NCI-H1694 treated with DMSO at 0.1 percent for 48 hours (cell line): ENCODE measurements at places on chromosomes 1 and 21.

DNA sequence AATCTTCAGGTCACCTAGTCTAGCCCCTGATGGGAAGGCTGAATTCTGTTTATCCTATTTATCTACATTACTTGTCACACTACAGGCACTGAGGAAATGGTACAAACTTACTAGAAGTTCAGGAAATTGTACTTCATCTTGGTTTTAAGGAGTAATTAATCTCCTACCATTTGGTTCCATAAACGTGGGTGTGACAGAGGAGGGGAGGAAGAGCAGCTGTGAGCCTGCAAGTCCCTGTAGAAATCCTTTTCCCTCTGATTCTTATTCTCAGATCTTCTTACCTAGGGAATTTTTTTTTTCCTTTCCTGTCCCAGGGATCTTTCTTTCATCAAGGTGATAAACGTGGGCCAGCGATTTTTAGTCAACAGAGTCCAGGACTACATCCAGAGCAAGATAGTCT lies 14.1 kb downstream of the PFKFB2 start:
- no peak for DNase-seq

DNA sequence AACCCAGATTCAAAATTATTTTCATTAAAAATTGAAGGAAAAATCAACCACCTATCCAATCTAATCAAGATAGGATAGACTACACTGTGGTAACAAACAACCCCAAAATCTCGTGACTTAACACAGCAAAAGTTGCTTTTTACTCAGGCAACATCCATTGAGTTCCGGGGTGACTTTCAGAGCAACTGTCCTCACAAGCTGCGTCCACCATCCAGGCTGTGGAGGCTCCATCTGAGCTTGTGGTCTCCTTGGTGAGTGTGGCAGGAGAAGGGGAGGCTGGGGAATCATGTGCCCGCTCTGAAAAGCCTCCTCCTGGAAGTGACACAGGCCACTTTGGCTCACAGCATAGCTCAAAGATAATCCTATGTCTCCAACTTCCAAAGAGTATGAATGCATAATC lies 52.4 kb downstream of the CD2 start:
- DNase-seq: no peak

- no peak for DNase-seq
Observed at GRCh38 chr1:152960452-152961044, 9.9 kb upstream of the SPRR4 start.

DNA sequence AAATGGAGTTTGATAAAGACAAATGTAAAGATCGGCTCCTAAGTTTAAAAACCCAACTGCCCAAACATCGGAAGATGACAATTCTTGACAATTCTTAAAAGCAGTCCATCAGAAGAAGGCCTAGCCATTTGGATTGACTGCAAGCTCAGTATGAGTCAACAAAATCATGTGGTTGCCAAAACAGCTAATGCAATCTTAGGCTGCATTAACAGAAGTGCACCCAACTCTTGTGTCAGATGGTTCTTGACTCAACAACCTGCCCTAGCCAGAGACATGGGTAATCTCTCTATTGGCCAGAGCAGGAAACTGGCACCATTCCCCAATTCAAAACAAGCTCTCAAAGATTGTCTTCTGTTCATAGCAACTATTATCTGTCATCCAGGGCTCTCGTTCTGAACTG lies 9.9 kb upstream of the NCF2 start:
- DNase-seq: no peak

GRCh38 chr1:232110281-232111090 lies 483.9 kb downstream of the DISC1 start:
- no peak for DNase-seq

DNA sequence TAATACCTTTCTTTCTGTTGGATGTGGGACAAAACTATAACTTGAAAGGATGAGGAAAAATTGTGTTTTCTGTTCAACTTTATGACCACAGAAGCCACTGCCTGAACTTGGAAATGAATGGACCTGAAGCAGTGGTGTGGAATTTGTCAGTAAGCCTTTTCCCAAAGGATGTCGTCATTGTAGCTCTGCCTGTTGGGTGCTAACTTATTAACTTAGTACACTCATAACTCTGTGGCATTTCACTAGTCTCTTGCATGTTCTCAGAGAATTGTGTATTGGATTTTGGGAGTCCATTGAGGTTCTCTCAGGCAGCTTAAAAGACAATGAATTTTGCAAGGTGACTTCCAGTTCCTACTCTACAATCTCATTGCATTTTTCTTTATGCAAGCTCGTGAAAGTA lies 49.6 kb downstream of the KCNK2 start:
- no peak for DNase-seq

DNA sequence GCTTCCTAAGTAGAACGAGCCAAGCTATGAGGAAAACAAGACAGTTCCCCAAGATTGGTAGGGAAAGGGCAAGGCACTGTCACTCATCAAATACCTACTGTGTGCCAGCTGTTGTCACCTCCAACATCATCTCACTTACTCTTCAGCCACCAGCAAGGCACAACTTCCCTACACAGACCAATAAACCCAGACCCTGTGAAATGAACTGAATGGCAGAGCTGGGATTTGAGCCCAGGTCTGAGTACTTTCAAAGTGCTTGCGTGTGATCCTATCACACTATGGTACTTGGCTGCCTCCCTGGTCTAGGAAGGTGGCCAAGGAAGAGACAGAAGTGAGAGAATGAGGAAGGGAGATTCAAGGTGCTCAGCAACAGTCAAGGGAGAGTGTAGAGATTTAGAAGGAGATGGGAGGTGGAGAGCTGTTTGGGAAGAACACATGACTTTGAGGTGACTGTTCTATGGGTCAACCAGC lies 16.7 kb upstream of the TRIM63 start:
- no peak for DNase-seq

DNA sequence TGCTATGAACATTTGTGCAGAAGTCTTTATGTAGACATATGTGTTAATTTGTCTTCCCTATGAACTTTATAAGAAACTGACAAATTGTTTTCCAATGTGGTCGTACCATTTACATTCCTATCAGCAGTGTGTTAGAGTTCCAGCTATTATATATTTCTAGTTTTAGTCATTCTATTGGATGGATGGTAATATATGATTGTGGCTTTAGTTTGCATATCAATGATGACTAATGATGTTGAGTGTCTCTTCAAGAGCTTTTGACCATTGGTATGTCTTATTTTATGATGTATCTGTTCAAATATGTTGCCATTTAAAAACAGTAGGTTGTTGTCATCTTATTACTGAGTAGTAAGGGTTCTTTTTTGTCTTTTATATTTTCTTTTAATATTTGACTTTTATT lies 16.2 kb upstream of the ZNF326 start:
- no peak for DNase-seq

- DNase-seq: no peak
Observed at GRCh38 chr21:27292783-27293182, 325.9 kb upstream of the ADAMTS5 start.

DNA sequence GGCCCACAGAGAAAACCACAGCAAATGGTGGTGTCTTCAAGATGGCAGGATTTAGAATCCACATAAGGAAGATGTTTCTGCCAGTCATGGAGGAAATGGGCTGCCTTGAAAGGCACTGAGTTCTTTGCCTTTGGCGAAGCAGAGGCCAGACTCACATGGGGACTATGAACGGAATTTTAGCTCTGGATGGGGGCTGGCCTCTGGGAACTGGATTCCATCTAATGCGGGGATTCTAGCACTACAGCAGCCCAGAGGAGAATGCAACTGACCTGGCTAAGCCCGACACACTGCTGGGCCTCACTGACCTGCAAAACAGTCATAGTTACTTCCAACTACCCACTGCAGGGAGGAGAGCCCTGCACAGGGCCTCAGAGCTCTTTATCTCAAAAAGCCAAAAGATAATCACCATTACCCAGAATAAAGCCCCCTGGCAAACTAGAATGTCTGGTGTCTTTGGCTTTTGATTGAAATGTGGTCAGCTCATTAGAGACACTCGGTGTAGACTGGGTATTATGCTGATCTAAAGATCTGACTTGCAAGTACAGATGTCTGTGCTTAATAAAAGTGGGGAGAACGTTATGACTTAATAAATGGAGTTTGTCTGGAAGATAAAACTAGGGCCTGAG lies 11.6 kb downstream of the HCRTR1 start:
- no peak for DNase-seq

- DNase-seq: no peak
Observed at GRCh38 chr1:1627261-1627828, 4.6 kb upstream of the MMP23B start.

- no peak for DNase-seq
Observed at GRCh38 chr1:63950023-63950422, 176.2 kb downstream of the ROR1 start.

DNA sequence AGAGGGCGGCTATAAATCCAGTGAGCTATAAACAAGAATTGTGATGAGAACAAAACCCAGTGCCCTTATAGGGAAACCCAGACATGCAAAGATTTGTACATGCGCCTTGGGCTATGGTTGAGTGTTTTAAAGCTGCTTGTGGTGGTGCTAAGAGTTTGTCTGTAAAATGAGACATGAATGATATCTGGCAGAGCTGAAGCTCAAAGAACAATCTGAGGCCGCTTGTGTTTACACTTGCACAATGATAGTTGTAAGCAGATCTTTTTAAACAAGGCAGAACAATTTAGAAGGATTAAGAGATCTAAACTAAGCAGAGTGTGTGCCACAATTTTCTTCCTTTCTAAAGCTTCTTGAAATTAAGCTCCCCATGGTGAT lies 80.4 kb upstream of the ADAMTS5 start:
- DNase-seq: no peak

- DNase-seq: no peak
Observed at GRCh38 chr1:204990059-204990664, 52.9 kb upstream of the CNTN2 start.

- DNase-seq: no peak
Observed at GRCh38 chr1:205535096-205535495, 30.6 kb downstream of the CDK18 start.

GRCh38 chr21:44304877-44305293 lies 5.0 kb downstream of the PFKL start:
- DNase-seq: peak; percentile 52

DNA sequence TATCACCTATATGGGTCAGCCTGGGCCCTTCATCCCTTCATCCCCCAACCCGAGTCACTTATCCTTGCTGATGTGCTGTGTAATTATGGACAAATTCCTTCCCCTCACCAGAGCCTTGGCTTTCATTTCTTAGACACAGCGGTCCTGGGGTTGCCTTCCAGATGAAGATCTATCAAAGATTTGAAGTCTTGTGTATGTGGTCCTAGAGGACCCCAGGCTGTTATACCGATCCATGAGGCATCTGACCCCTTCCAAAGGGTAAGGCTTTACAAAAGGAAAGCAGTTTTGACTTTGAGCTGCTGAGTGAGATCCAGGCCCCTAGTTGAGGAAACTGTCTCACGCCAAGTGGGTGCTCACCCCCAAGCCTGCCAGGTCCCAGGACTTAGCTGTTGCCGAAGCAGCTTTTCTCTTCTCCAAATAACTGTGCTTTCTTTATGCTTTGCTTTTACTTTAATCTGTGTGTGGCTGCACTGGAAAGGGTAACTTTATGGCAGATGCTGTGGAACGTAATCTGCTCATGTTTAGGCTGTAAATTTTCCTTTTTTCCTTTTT lies 37.6 kb downstream of the MAN1C1 start:
- DNase-seq: no peak

DNA sequence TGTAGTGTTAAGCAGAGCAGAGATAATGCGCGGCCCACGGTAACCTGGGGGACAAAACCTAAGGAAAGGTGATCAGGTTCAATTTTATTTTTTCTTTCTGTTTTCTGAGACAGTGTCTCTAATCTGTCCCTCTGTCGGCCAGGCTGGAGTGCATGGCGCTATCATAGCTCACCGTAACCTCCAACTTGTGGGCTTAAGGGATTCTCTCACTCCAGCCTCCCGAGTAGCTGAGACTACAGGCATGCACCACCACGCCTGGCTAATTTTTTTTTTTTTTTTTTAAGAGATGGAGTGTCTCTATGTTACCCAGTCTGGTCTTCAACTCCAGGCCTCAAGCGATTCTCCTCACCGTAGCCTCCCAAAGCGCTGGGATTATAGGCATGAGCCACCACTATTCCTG lies 724 bp upstream of the ANKRD35 start:
- no peak for DNase-seq

DNA sequence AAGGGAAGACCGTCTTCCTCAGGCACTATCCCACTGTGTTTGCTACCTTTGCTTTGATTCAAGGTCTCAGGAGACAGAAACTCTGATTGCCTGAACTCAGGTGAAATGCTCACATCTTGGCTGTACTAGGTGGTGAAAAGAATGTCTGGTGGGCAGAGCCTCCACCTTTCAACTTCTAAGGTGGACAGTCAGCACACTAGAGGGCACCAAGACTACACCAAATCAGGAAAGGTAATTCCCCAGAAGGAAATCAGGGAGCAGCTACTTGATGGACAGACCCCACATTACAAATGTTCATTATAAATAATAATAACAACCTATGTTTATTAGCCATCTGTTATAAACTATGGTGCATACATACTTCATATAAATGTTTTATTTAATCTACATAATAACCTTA lies 220.9 kb downstream of the ATG4C start:
- DNase-seq: peak; percentile 9

GRCh38 chr21:29499734-29500343 lies 201.1 kb downstream of the BACH1 start:
- DNase-seq: peak; percentile 68

DNA sequence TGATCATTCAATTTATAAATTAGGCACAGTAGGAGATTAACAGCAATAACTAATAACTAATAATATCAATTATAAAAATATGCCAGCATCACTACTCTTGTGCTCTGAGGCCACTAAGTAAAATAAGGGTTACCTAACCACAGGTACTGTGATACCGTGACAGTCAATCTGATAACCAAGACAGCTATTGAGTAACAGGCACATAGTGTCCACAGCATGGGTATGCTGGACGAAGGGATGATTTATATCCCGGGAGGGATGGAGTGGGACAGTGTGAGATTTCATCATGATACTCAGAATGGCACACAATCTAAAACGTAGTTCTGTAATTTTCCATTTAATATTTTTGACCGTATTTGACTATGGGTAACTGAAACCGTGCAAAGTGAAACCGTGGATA lies 39.4 kb downstream of the CD46 start:
- DNase-seq: no peak

GRCh38 chr21:38402291-38402690 lies 96.0 kb downstream of the ERG start:
- no peak for DNase-seq

DNA sequence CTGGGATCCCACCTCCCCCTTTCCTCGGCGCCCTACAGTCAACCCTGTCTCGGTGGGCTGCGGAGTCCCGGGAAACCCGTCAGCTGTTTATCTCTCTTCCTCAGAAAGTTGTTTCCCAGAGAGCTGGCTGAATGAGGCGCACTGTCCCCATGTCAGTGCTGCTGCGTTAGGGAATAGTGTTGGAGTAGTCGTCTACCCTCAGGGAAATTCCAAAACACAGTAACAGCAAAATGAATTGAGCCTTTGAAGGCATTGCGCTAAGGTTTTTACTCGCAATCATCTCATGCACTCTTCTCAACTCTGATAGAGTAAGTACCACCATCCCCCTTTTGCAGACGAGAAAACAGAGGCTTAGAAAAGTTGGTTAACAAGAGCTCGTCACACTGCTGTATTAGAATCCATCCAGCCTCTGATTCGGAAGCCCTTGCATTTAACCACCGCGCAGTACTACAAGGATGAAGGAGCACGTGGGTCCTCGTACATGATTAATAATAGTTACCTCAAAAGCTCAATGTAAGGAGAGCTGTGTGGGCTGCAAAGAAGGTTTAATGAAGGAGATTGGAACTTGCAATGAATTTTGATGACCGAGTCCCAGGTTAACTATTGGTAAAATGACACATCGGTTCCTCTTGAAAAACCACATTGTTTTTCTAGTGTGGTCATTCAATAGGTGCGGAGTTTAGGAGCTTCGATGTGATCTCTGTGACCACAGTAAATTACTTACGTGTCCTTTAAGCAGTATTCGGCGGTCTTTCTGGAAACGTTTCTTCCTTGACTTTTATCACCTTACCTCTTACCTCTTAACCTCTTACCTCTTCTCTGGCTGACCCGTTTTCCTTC lies 788 bp upstream of the EDEM3 start:
- no peak for DNase-seq
